ENCODE measurements at places on chromosomes 7 and 10.

GRCh38 chr7:101108961-101109360, 17.9 kb upstream of the SERPINE1 start:
- DNase-seq: no peak

DNA sequence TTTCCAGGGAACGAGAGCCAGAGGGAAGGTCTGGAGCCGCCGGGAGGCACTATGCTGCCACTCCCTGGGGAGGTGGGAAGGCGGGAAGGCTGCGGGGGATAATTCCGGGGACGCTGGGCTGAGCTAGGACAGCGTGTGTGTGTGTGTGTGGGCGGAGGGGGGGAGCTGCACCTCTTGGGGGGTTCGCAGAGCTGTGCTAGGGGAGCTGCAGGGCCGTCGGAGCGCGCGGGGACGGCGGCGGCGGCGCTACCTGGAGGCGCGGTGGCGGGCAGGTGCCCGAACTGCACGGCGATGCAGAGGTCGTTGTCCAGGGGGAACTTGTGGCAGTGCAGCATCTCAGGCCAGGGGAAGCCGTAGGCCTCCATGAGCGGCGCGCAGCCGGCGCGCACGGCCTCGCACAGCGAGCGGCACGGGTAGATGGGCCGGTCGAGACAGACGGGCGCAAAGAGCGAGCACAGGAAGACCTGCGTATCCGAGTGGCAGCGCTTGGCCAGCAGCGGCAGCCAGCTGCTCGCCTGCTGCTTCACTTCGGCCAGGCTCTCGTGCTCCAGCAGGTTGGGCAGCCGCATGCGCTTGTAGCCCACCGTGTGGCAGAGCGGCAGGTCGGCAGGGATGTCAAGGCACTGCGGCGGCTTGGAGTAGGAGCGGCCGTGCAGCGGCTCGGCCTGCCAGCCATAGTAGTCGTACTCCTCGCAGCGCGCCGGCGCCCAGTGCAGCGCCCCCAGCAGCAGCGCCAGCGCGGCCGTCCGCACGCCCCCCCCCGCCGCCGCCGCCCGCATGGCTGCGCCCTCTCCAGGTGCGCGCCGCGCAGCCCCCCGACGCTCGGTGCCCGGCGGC, 526 bp downstream of the SFRP5 start:
- DNase-seq: peak; percentile 17

- no peak for DNase-seq
These were observed 268.2 kb downstream of the CCDC3 start for GRCh38 chr10:12733271-12733670.

GRCh38 chr10:27099448-27099847, 846 bp downstream of the ANKRD26 start:
- DNase-seq: no peak

DNA sequence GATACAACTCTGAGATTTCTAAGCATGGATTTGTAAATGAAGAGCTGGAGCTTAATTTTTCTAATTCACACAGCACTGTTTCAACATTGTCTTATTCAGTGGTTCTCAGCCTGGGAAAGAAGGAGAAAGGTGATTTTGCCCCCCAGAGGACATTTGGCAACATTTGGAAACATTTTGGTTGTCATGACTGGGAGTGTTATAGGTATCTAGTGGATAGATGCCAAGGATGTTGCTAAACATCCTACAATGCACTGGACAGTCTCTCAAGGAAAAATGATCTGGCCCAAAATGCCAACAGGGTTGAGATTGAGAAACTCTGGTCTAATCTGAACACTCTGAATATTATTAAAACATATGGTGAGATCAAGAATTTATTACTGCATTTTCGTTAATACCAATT, 3.8 kb upstream of the CAV2 start:
- no peak for DNase-seq

DNA sequence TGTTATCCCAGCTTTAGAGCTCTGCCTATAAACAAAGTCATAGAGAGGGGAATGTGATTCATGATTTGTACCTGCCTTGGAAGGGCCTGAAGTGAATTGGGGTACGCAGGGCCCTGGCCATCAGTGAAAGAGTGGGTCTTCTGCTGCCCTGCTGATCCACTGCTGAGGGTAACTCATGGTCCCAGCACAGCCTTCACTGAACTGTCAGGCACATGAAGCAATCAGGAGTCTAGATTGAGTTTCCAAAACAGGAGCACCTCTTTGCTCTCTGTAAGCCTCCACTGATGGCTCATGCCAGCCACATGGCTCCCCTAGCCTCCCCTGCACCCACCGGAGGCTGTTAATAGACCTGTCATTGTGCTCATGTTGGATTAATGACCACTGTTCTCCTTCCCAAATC, 217.6 kb downstream of the KCNMA1 start:
- no peak for DNase-seq

DNA sequence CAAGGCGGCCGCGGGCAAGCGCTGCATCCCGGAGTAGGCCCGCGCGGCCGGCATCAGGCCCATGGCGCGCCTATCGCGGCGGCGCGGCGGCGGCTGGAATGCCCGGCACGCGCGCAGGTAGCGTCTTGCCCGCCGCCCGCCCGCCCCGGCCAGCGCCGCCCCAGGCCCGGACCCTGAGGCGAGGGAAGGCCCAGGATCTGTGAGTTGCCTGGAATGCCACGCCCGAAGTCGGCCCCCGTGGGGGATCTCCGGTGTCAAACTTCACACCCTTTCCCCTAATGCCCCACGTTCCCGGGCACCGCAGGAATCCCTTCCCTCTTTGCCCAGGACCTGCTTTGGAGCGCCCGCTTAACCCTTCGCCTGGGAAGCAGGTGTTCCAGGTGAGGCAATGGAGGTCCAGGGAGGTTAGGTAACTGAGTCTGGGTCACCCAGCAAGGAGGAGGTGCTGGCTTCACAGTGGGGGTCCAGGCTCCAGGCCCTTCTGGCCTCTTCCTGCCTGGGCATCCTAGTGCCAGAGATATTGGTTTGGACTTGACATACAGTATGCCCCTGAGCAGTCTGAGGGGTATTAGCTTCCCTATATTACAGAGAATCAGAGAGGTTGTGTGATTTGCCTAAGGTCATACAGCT, 138.1 kb downstream of the ARHGAP22 start:
- no peak for DNase-seq

DNA sequence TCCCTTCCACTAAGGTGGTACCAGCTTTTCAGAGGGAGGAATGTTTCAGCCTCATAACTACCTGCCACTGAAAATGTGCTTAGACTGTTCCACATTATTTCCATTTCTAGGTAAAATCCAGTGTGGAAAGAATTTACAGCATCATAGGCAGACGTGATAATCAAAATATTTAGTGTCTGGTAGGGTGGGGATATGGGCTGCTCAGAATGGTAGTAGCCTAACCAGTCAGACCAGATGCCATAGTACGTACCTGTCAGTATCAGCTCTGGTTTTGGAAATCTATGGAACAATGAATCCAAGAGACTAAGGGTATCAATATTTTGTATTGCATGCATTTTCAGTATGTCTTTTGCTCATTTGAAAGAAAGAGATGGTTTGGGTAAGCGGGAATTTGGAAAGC, 76.8 kb upstream of the APBB1IP start:
- no peak for DNase-seq

GRCh38 chr7:77664715-77665114, 31.5 kb upstream of the RSBN1L start:
- no peak for DNase-seq
